Progenitor cell of endocrine pancreas (in vitro differentiated cells): ENCODE measurements at places on chromosomes 12 and 14. TPM values are rescaled to one million over a fixed set of nuclear protein-coding genes. Genes with fewer than 3 reads are reported as not detected.

KRT7 gene
- 11.6 and 18.2 TPM in 2 replicates for total RNA-seq

COCH gene
- 26.9 and 32.5 TPM in 2 replicates for total RNA-seq

EML5 gene
- total RNA-seq: 6.0 and 6.1 TPM in 2 replicates

DNA sequence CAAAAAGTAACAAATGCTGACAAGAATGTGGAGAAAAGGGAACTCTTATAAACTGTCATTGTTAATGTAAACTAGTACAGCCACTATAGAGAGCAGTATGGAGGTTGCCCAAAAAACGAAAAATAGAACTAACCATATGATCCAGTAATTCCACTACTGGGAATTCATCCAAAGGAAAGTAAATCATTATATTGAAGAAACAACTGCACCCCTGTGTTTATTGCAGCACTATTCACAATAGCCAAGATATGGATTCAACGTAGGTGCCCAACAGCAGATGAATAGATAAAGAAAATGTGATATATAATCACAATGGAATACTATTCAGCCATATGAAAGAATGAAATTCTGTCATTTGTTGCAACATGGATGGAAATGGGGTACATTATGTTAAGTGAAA is 188.0 kb upstream of the E2F7 start:
- no peak for DNase-seq
- H3K27ac ChIP-seq: no peak overlapping the region
- H3K36me3 ChIP-seq: no peaks in the 10 kb centered on the region
- no peak overlapping the region for H3K4me3 ChIP-seq

DNA sequence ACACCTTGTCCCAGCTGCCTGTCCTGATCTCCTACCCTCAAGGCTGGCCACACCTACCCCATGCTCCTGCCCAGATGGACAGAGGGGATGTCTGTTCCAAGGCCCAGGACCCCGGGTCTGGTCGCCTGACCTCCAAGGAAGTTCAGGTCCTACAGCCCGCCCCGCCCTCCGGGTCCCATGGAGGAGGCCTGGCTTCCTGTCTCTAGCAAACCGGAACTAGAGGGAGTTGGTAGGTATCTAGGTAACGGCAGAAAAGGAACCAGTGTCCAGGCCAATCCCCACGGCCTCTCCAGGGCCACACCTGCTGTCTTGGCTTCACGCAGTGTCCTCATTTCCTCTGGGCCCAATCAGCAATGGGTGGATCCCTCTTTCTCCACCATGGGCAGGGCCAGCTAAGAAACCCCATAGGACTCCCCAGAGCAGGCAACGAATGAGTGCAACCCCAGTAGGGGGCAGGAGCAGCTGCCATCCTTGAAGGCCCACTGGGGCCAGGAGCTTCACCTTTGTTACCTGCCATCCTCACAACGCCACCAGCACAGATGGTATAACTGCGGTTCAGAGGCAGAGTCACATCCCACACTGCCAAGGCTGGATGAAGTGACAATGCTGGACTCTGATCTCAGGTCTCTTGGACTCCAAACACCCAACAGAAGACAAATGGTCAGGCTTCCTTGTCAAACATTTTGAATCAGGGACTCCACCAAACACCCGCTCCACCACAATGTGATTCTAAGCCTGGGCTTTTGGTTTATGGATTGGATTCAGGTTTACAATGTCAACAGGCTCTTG is 25.1 kb upstream of the RPLP0 start:
- DNase-seq: no peak
- peaks cover 3% of the 10 kb centered on the region for H3K36me3 ChIP-seq
- H3K4me1 ChIP-seq: peaks cover 56% of the 10 kb centered on the region

- H3K4me1 ChIP-seq: peaks cover 9% of the 10 kb centered on the region
- H3K27ac ChIP-seq: no peak overlapping the region
- peaks cover 6% of the 10 kb centered on the region for H3K27me3 ChIP-seq
- H3K4me3 ChIP-seq: no peak overlapping the region
Observed at GRCh38 chr12:110088936-110089335, 35.2 kb upstream of the IFT81 start.

- no peaks in the 10 kb centered on the region for H3K27me3 ChIP-seq
- H3K27ac ChIP-seq: no peak overlapping the region
- H3K4me3 ChIP-seq: no peak overlapping the region
- peaks cover 6% of the 10 kb centered on the region for H3K36me3 ChIP-seq
Observed at GRCh38 chr12:3002646-3003045, 43.4 kb downstream of the TEAD4 start.

GRCh38 chr14:69408331-69408960 is 10.0 kb downstream of the SLC39A9 start:
- H3K36me3 ChIP-seq: peaks cover 4% of the 10 kb centered on the region
- peaks cover 3% of the 10 kb centered on the region for H3K4me1 ChIP-seq
- no peak for DNase-seq
- H3K27me3 ChIP-seq: no peaks in the 10 kb centered on the region
- no peak overlapping the region for H3K4me3 ChIP-seq

- peak overlapping the region; percentile 72 for H3K4me3 ChIP-seq
- DNase-seq: peak; percentile 28
- peaks cover 27% of the 10 kb centered on the region for H3K4me1 ChIP-seq
- peaks cover 75% of the 10 kb centered on the region for H3K27me3 ChIP-seq
- H3K36me3 ChIP-seq: no peaks in the 10 kb centered on the region
Observed at GRCh38 chr14:99272899-99273765, 1.1 kb upstream of the BCL11B start.

DNA sequence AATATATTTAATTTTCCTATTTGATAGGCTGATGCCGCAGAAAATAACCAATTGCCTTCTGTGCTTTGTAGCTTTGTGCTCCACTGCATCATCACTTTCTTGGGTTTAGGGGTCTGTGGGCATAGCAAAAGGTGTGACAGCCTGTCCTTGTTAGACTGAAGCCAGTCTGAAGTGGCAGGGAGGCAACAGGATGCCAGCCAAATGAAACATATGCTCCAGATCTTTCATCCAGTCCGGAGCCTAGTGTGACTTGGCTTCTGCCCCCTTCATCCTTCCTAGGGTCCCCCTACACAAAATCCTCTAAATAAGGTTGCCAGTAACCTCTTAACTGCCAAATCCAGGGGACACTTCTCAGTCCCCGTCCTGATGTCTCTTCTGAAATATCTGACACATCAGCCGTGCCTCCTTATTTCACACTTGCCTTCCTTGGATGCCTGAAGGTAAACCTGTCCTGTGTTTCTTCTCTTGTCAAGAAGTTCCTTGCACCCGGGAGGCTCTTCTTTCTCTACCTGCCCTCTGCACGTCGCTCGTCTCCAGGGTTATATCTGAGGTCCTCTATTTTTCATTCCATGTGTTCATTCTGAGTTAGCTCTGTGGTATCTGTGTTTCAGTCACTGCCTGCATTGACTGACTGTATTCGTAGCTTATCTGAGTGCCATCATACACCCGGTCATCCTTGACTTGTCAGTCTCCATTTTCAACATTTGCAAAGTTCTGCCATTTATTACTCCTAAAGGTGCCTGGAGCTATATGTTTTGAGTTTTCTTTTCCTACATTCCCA is 47.8 kb downstream of the HMGA2 start:
- peak overlapping the region; percentile 88 for H3K27ac ChIP-seq
- H3K4me3 ChIP-seq: no peak overlapping the region
- no peak for DNase-seq
- H3K27me3 ChIP-seq: no peaks in the 10 kb centered on the region

DNA sequence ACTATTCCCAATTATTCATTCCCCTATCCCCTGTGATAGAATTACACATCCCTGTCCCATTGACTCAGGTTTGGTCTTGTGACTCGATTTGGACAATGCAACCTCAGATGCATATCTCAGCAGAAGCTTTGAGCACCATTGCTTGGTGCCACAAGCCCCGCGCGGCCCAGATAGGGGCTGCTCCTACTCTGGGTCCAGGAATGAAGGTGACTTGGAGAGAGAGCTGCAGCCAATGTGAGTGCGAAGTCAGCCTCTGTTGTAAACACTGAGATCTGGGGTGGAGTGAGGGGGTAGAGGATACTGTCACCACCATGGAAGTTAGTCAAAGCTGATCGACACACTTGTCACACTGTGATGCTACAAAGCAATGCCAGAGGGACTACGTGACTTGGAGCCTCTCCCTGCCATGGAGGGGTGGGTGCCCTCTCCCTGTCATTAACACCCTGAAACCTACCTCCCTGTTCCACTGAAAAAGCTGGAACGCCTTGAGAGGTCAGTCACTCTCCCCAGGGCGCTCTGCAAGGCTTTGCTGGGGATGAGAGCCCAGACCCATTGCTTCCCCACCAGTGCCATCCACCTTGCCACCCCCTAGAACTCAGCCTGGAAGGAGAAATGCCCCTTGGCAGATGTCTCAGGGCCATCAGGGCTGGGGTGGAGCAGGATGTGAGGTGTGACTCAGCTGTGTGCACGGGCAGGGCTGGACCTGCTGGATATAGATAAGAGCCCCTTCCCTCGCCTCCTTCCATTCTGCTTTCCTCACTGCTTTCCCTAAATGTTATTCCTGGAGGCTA is 6.6 kb upstream of the PLEK2 start:
- no peak overlapping the region for H3K4me3 ChIP-seq
- H3K36me3 ChIP-seq: no peaks in the 10 kb centered on the region
- no peak overlapping the region for H3K27ac ChIP-seq
- DNase-seq: no peak
- no peaks in the 10 kb centered on the region for H3K27me3 ChIP-seq
- peaks cover 2% of the 10 kb centered on the region for H3K4me1 ChIP-seq

GRCh38 chr14:91374287-91374878 is 43.2 kb downstream of the CCDC88C start:
- H3K27ac ChIP-seq: peak overlapping the region; percentile 30
- peaks cover 3% of the 10 kb centered on the region for H3K36me3 ChIP-seq
- no peaks in the 10 kb centered on the region for H3K27me3 ChIP-seq
- H3K4me3 ChIP-seq: no peak overlapping the region
- H3K4me1 ChIP-seq: peaks cover 65% of the 10 kb centered on the region

DNA sequence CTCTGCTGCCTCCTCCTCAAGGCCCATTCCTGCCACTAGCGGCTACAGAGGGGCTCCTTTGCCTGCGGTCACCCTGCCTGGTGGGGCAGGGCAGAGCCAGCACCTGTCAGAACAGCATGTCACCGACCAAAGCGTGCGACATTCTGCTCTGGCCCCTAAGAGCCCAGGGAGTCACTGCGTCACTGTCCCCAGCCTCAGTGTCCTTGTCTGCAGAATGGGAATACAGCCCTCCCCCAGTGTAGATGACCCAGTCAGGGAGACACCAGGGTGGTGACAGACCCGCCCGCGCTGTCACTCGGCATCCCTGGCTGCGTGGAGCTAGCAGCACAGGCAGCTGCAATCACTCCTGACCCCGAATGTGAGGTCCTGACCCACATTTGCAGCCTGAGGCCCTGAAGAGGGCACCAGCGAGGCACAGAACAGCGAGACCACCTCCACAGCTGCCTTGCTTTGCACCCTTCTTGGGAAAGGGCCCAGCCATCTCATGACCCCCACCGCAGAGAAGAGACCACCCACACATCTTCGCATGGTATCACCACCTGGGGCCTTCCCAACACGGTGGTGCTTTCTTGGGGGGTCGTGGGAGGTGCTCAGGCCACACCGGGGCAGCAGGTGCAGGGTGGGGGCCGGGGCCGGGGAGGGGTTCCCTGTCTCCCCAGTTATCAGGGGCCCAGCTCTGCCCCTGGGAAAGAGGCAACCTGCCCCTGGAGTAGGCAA is 2.5 kb downstream of the AHNAK2 start:
- no peak for DNase-seq
- H3K4me3 ChIP-seq: no peak overlapping the region
- H3K27ac ChIP-seq: no peak overlapping the region
- H3K4me1 ChIP-seq: peaks cover 8% of the 10 kb centered on the region

DNA sequence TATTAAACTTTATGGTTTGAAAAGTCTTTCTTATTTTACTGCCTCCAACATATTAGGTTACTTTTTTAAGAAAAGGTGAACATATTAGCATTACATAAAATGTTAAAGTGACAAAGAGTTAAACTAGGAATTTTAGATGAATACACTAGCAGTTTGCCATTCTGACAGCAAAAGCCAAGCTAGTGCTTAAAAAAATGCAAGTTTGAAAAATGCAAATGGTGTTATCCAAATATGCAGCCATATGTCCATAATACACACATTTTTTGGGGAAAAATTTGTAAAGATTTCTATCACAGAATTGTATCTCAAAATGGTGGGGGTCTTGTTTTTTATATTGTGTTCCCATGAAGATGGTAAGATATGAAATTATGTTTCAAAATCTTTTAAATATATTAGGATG is 466.1 kb downstream of the FOXG1 start:
- H3K4me3 ChIP-seq: no peak overlapping the region
- H3K4me1 ChIP-seq: no peaks in the 10 kb centered on the region
- H3K27me3 ChIP-seq: no peaks in the 10 kb centered on the region
- H3K36me3 ChIP-seq: no peaks in the 10 kb centered on the region
